Fibroblast of skin of left quadriceps (primary cell): ENCODE measurements at places on chromosomes 6 and 20.

DNA sequence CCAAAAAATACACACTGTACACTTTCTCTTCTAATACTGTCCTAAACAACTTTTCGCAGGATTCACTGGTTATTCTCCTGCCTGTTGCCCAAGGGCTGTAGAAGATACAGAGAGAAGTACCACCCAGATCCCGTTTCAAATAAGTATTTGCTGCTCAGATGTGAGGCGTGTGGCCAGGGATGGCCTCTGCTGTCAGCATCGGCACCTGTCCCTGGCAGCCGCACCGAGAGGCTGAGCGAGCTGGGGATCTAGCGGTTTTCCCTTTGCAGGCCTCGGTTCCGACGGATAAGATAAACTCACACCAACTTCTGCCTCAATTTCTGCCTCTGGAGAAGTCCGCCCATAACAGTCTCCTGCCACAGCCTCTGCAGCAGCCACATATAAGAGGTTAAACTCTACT is 685.2 kb upstream of the AGPAT4 start:
- DNase-seq = no peak

DNA sequence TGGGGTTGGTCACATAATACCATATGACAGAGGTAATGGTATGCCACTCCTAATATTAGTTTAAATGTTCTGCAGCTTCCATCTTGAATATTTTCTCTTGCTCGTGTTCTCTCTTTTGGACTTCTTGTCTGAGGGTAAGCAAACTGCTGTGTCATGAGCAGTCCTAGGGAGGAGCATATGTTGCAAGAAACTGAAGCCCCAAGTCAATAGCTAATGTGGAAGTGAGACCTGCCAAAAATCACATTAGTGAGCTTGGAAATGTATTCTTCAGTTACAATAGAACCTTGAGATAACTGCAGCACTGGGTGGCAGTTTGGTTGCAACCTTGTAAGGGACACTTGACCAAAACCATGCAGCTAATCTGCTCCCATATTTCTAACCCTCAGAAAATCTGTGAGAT is 178.2 kb upstream of the IMPG1 start:
- no peak for DNase-seq

DNA sequence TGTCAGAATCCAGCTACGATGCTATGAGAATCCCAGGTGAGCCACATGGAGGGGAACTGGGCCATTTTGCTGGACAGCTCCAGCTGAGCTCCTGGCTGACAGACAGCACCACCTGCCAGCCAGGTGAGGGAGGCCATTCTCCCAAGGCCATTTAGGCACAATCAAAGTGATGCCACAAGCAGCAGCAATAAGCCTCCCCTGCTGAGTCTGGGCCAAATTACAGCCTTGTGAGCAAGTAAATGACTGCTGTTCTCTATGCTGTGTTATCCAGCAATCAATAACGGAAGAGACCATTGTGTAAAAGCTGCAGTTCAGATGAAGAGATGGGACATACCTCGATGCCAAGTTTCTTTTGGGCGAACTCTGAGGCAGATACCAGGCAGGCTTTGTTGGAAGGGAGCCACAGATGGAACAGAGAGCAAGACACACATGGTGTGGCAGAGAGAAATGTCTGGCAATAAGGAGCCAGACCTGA is 14.0 kb upstream of the SCGN start:
- DNase-seq = no peak

DNA sequence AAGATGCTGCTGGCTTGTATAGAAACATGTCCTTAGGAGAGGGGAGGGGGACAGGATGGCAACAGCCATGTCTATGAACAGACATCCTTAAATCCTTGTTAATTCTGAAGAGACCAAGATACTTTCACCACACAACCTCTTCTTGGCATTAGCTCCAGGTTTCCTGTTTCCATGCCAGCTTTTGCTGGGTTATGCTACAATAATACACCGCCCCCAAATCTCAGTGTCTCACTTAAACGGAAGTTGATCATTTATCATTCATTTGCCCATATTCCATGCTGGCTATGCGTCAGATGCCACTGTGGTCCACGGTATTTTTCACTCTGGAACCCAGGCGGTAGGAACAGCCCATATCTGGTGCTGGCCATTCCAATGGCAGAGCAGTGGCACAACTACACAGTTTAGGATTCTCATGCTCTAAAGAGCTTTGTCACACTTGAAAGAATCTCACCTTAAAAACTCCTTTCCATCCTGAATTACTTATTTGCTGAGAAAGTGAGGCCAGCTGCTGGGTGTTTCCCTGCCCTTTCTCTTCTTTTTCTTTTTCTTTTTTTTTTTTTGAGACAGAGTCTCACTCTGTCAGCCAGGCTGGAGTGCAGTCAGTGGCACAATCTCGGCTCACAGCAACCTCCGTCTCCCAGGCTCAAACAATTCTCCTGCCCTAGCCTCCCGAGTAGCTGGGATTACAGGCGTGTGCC is 3.7 kb upstream of the RNASET2 start:
- DNase-seq = no peak

DNA sequence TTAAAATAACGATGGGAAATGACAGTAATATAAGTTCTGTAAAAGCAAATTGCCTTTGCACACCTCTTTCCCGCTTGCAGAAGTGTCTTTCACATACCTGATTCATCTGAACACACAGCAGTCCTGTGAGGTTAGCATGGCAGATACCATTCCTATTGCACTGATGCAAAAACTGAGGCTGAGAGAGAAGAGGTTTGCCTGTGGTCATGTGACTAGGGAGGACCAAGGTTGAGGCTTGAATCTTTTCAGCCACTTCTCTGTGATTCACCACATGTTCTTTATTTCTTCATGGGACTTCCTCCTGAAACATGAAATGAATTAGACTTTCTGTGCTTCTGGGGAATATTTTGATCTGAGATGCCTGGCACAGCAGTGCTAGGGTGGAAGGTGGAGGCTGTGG is 92.9 kb downstream of the VEGFA start:
- DNase-seq = no peak

DNA sequence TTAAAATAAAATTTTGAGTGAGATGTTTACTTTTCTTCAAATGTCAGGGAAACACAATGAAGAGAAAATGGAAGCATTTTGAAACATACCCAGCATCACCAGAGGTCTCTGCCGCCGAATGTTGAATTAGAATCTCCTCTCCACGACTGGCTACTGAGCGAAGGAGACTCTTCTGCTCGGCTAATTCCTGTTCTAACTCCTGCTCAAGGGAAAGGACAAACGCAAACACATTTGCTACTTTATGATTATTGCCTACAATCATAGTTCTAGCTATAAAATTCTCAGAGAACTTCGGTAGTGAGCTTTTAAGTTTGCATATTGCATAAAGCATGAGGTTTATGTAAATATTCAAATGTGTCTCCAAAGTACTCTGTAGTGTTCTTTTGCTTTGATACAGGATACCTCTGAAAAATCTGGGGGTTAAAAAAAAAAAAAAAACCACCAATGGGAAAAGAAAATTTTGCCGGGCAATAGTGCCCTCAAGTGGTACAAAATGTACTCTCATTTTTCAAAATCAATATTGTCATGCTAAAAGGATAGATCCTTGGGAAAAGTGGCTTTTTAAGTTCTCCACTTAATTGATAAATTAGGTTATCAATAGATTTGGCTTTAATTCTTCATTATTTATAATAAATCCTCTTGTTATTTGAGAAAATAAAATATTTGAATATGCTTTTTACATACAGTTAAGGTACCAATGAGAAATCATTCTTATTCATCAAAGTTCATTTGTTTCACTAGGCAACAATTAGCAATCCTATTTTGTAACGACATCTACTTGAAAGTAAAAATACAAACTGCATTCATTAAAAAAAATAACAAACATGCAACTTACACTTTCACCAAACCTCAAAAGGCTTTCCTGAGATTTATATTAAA is 369.0 kb downstream of the SYNE1 start:
- no peak for DNase-seq

DNA sequence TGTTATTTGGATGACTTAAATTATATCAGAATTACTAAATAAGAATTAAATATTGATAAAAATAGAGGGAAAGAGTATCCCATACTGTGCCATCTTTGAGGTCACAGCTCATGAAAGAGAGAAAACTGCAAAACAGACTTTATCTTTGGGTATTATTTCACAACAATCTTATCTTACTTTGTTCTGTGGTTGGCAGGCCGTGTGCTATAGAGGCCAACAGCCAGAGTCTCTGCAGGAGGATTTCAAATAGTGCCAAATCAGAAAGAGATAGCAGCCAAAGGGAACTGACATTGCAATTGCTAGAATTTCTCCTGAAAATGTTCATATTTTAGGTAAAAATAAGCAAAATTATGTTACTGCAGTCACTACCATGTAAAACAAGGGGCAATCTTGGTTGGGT is 354.2 kb downstream of the GRIK2 start:
- no peak for DNase-seq

- no peak for DNase-seq
These were observed 417.3 kb upstream of the ARID1B start for GRCh38 chr6:156359912-156360311.

DNA sequence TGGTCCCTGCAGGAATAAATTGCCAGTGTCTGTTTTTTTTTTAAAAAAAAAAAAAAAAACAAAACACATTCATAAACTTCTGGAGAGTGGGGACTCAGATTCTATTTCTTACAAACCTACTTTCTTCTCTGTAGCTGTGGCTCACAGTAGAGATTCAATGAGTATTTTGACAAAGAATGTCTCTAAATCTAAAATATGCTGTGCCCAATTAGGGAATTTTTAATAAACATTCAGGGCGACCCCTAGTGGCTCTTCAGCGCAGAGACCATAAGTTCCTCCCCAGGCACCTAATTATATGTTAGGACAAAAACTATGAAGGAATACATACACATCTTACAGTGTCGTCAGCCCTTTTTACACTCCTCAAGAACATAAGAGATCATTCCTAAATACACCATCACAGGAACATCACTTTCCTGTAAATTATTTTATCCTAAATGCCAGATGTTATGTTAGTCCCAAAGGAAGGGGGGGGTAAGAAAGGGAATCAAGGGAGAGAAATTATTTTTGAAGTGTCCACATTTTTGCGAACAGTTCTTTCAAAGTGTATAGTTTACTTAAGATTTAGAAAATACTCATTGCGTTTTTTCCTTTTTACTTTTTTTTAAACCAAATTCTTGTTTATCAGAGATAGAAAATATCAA is 21.8 kb upstream of the NAA20 start:
- no peak for DNase-seq

- DNase-seq = no peak
These were observed 19.7 kb downstream of the ZBP1 start for GRCh38 chr20:57600320-57601210.

DNA sequence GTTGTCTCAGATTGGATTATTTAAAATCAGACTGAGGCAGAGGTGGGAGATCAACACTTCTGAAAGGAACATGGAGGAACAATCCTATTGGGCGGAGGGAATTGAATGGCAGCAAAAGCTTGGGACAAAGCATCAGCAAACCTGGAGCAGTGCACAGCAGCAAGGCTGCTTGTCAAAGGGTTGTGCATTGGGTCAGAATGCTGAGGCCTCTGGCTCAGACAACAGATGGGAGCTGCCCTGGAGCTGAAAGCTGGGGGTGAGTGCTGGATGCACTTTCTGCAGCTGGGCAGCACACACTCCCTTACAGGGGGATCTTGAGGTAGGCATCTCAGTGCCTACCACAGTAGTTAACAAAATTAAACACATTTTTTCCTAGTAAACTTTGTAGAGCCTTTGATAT is 634.4 kb upstream of the MMS22L start:
- no peak for DNase-seq

DNA sequence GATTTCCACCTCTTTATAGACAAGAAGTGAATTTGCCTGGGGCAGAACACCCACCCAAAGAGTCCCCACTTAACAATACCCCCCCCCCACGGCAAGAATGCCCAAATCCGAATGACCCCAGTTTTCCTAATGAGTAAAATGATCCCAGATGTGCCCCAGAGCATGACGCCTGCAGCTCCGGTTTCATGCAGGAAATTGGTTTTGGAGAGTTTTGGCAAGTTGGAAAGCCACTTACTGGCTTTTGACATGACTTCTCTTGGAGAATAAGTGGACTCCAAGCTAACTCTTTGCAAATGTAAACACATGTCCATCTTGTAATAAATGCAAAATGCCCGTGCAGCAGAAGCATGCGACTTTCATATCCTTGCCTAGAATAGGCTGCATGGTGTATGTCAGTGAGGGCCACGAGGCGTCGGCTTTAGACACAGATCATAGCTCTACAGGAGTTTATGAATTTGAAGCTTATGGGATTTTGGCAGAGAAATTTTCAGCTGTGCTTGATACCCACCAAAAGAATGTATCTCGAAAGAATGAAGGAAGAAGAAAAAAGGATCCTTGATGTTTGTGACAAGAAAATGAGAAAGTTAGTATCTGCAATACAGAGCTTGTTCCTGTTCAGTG is 24.2 kb downstream of the EDN3 start:
- DNase-seq = no peak

GRCh38 chr6:10030942-10031537 is 383.8 kb downstream of the TFAP2A start:
- DNase-seq = no peak

DNA sequence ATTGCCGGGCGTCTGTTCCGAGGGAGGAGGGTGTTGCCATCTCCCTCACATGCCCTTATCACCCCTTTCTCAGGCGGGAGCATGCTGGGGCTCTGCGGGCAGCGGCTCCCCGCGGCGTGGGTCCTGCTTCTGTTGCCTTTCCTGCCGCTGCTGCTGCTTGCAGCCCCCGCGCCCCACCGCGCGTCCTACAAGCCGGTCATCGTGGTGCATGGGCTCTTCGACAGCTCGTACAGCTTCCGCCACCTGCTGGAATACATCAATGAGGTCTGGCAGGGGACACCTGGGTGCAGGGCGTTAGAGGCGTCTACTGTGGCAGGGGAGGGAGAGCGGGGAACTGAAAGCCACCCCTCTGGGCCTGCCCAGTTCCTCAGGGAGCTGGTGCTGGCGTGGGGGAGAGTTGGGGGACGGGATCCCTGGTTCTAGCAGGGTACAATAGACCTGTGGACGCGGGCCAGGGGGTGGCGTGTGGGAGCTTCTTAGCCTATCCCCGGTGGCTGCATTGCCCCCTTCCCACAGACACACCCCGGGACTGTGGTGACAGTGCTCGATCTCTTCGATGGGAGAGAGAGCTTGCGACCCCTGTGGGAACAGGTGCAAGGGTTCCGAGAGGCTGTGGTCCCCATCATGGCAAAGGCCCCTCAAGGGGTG is 697 bp downstream of the PPT2 start:
- DNase-seq = no peak

DNA sequence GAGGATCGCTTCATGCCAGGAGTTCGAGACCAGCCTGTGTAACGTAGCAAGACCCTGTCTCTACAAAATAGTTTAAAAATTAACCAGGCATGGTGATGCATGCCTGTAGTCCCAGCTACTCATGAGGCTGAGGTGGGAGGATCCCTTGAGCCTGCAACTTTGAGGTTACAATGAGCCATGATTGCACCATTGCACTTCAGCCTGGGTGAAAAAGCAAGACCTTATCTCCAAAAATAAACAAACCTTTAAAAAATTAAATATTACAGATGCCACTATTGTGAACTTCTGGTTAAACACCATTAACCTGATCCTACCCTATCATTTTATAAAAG is 116.8 kb downstream of the ARHGAP18 start:
- DNase-seq = no peak
